ENCODE measurements at places on chromosomes 3 and 15.

- DNase-seq = no peak
Measured at GRCh38 chr3:16687221-16687620, 82.0 kb upstream of the DAZL start.

GRCh38 chr3:42720126-42720525, 17.5 kb upstream of the HHATL start:
- DNase-seq = no peak

DNA sequence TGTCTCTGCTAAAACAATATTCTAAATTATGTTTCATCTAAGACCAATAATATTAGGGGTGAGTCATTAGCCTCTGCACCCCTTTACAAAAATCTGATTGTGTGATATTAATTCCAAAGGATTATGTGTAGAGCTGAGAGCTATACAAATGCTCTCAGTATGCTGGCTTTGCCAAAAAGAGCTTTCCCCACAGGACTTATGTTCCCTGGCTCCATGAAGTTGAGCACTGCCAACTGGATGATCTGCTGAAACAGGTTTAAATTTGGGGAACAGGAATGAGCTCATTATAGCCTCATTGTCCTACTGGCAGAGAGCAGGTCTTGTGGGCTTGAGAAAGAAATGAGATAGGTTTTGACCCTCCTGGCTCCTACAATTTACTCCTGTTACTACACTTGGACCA, 347.8 kb upstream of the LMCD1 start:
- DNase-seq = no peak

DNA sequence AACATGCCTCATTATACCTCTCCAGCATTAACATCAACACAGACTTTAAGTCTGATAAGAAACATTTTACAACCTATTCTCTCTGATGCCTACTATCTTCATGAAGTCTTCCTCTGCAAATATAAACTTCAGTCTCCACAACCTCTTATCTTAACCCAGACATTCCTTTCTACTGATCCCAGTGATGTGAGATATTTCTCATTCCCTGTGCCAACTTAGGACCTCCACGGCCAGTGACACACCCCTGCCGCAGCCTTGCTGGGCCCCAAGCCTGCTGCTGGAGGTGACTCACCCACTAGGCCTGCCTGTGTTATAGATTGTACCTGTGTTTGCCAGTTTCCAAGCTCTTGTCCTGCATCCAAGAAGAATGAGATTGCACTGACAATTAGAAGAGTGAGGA, 734.5 kb upstream of the CADM2 start:
- no peak for DNase-seq

GRCh38 chr15:74676801-74677200, 19.0 kb downstream of the EDC3 start:
- no peak for DNase-seq

DNA sequence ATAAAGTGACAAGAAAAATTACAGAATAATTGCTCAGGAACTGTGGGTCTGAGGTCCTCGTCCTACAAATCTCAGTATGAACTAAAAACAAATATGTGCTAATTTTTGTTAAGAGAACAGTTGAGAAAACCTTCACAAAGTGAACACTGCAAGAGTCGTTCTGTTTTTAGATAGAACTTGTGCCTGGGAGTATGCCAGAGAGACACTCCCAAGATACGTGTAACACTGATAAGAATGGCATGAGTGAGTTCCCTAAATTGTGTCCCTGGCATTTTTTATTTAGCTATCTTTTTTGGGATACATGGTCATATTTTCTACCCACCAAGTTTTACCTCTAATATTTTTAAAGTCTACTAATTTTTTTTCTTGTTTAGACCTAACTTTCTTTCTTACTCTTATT, 860.0 kb upstream of the NR2F2 start:
- no peak for DNase-seq

DNA sequence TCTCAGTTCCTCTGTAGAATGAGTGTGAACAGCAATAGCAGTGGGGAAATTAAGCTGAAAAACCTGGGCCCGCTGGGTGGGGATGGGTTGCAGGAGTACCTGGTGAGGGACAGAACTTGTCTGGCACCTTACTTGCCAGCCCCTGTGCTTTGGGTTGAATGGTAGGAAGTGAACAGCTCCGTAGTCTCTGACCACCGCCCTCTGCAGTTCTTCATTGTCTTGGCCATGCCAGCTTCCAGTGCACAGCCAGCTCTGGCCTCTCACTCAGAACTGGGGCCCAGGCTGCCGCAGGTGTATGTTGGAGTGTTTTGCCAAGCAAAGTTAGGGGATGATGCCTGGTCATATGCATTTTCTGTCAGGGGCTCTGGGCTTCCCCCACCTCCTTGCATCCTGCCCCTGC, 14.0 kb upstream of the CHST14 start:
- DNase-seq = no peak

DNA sequence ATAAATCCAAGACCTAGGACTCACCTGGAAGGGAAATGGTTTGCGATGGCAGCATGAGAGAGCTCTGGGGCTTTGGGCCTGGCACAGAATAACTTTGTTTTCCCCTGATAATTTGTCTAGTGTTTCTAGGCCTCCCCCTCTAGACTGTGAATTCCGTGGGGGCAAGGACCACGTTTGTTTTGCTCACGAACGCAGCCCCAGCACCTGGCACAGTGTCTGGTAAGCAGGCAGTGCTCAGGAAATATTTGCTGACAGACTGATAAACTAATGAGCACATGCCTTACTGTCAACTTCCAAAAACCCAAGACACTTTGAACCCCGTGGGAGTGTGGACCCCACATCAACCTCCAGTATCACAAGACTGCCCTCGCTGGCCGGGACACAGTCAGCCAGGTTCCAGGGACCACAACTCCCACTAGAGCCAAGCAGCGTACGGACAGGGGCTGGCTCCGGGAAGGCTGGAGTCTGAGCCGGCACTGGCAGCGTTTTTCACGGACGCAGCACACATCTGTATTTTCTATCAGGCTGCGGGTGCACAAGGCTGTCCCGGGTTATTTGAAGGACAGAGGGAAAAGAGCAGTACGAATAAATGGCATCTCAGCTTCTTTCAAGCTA, 146.5 kb downstream of the XXYLT1 start:
- no peak for DNase-seq

GRCh38 chr15:74208496-74208895, 5.9 kb upstream of the STRA6 start:
- DNase-seq = no peak

DNA sequence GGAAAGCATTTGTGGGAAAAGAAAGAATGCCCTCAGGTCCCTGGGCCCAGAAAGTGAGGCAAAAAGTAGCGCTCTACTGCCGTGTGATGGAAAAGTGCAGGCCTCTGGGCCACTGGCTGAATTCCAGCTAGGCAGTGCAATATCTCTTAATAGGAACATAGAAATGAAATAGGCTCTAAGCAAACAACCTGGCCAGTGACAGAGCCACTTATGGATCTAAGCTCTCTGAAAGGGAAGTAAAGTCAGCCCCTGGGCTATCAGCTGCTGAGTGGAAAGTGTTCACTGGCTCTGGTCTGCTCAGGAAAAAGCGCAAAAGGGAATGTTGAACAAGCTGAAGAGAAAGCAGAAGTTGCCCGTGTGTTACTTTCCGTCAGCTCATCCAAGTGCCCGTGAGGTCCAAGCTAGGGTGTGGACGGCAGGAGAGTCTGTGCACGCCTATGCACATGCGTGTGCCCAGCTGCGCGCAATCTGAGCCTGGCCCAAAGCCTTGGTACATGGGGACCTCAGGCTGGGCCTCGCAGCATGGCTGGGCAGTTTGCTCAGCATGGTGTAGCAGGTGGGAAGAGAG, 74.0 kb upstream of the RAD18 start:
- DNase-seq = no peak

DNA sequence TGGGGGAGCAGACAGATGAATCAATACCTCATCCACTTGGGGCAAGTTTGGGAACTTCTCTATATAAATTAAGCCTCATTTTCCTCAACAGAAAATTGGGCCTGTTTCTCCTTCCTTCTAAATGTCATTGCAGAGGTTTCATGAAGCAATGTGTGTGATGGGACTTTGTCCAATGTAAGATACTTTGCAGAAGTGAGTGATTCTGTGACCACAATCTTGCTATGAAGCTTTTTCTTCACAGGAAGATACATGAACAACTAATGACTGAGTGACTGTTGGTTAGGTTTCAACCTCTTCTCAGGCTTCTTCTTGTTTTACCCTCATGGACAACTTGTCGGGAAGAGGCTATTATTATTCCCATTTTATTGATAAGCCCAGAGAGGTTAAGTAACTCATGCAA, 11.0 kb downstream of the TMEM45A start:
- no peak for DNase-seq

DNA sequence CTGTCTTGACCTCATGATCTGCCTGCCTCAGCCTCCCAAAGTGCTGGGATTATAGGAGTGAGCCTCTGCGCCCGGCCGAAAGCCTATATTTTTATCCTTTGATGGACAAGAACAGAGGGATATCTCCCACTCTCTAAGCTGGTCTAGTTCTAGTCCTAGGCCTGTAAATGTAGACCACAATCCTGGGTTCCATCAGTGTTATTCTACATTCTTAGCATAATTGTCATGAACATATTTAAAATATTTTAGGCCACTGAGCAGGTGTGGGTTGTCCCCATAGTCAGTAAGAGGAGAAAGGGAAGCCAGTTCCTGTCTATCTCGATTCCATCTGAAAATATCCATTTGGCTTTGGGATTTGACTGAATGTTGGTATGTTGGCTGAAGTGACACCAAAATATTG, 118.1 kb downstream of the EBLN2 start:
- DNase-seq = no peak

- DNase-seq = no peak
Measured at GRCh38 chr3:13325892-13326443, 94.2 kb downstream of the NUP210 start.

GRCh38 chr3:64213962-64214379, 11.3 kb downstream of the PRICKLE2 start:
- DNase-seq = no peak

DNA sequence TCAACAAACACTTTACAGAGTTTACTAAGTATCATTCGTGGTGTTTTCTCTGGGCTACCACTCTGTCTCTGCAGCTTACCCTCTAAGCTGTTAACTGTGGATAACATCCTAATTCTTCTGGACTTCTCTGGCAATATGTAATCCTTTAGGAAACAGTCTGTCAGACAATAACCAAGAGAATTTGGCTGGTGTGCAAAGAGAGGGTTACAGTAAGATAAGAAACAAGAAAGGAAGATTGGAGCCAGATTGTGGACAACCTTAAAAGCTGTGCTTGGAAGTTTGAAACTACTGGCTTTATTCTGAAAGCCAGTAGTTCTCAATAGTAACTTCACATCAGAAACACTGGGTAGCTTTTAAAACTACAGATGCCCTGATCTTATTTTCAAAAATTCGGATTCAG, 778 bp downstream of the ARL6 start:
- no peak for DNase-seq

DNA sequence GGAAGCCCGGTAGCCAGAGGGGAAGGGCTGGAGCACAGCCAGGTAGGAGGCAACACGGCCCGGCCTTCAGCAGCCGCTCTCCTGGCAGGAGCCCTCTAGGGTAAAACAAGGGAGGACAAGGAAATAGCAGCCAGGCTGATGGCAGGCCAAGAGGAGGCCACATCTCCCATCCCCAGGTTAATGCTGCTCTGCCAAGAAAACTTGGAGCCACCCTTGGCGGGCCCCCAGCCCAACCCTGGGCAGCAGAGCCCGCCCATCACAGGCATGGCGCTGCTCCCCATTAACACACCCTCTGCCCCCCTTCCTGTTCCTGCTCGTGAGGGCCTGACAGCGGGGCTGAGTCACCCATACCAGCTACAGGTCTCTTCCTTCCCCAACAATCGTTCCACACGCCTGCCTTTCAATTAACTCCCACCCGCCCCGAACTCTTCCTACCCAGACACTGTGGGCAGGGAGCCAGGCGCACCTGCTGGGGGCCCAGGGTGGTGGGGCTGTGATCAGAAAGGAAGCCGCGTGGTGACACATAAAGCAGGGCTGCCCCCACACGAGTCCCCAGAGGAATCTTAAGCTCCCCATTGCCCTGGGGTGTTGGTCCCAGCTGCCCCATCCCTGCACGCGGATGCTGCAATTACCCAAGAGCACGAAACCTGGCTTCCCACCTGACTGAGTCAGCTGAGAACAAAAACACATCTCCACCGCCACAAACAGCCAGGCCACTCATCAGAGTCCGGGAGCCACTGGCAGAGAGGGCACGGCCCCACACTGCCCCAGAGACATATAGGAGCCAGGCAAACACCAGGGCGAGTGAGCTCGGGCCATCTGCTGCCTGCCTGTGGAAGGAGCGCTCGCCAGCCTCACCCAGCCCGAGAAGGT, at the start of gene C15orf62:
TSS of gene C15orf62 (plus strand) at position 707 of the 873 bp plus-strand sequence. CDS start 516 bp downstream, outside the sequence.
- DNase-seq = no peak

- DNase-seq = no peak
Measured at GRCh38 chr15:88243895-88244787, 12.4 kb downstream of the NTRK3 start.

DNA sequence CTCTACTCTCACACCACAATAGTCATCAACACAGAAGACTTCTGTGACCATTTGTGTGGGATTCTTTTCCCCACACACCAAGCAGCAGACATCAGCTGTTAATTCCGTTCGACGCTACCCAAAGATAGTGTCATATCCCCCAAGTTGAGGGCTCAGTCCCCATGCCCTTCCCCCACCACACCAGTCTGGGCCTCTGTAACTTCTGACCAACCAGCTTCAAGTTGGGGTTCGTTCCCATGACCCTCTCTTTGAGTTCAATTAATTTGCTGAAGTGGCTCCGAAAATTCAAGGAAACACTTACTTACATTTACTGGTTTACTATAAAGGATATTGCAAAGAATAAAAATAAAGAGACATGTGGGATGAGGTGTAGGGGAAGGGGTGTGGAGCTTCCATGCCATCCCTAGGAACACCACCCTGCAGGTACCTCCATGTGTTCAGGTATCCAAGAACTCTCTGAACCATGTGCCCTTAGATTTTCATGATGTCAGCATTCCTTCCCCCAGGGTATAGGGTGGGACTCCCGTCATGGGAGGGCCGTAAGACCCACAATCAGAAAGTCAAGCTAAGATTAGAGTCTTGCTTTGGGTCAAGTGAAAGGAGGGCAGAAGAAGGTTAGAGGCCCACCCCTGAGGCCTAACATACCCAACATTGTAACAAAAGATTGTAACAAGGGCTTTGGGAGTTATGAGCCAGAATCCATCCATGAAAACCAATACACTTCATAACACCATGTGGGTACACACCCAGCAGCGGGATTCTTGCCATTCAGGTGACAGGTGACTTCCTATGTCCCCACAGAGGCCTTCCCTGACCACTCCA, 82.7 kb downstream of the BTLA start:
- DNase-seq = no peak

- no peak for DNase-seq
Measured at GRCh38 chr3:41836360-41837134, 125.4 kb downstream of the ULK4 start.

Data from cortex of kidney (tissue), 1 donor.